ENCODE measurements at places on chromosomes 2 and 18.

DNA sequence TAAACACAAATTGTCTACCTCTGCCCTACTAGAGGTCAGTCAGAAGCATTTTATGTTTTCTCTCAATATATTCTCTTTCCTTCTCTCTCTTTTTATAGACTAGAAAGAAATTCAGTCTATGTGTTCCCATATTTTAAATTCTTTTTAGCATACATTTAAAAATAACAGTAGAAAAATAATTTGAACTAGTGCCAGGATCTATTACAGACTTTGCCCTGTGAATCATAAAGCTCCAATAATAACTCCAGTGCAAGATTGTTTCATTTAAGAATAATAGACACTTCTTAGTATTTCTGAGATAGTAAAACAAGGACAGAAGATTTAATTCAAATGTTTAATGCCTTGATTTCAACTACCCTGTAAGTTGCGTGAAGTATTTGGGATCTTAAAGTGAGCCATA is 60.1 kb downstream of the ITGB6 start:
- DNase-seq: no peak

DNA sequence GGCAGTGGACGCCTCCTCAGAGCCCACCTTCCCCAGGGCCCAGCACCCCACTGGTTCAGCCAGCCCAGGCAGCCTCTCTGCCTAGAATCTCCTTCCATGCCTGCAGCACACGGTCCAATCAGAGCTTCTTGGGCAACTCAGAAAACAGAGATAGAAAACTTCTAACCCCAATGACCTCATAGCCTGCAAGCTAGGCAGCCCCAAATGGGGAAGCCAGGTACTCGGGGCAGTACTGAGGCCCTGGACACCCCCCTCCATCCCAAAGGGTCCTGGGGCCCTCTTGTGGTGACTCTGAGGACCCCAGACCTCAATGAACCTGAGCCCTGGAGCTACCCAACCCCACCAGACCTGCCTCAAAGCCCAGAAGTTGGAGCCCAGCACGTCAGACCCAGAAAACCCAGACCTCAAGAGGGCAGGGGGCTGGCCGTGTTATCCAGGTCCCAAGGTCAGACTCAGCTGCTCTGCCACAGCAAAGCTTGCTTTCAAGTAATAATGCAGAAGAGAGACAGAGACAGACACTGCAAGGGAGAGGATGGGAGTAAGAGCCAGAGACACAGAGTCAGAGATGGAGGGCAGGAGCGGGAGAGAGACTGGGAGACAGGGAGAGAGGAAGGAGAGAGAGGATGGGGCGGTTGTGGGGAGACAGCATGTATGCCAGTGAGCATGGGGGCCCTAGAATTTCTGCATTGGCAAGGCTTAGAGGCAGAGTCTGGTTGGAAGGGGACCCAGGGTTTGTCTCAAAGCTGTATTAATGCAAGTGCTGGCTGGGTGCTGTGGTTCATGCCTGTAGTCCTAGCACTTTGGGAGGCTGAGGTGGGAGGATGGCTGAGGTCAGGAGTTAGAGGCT is 28.2 kb downstream of the SERTAD2 start:
- DNase-seq: no peak

DNA sequence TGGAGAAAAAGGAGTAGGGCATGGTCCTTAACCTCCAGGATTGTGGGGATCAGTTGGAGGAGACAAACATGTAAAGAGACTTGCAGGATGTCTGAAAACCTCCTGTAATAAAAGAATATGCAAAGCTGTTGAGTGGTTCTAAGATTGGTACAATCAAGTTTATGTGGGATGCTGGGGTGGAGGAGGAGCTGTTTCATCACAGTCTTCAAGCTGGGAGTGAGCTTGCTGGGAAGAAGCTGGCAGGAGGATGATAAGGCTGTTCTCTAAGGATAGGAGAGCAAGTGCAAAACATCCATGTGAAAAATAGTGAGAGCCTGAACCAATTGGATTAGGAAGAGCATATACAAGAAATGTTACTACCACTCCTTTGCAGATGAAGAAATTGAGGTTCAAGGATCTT is 161.9 kb upstream of the CRIM1 start:
- no peak for DNase-seq

GRCh38 chr18:11818486-11819203 is 32.6 kb upstream of the CHMP1B start:
- no peak for DNase-seq

GRCh38 chr2:59584958-59585357 is 968.5 kb downstream of the BCL11A start:
- peak; percentile 20 for DNase-seq

DNA sequence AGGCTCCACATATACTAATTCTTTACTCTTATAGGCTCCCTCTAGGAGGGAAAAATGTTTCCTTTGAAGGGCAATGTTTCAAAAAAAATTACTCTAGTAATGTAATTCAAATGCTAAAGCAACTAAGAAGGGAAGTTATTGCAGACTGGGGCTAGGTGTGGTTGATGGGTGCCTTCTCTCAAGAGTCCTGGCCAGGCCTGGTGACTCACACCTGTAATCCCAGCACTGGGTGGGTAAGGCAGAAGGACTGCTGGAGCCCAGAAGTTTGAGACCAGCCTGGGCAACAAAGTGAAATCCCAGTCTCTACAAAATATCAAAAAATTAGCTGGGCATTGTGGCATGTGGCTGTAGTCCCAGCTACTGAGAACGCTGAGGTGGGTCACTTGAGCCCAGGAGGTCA is 31.2 kb upstream of the CDKL4 start:
- peak; percentile 4 for DNase-seq

DNA sequence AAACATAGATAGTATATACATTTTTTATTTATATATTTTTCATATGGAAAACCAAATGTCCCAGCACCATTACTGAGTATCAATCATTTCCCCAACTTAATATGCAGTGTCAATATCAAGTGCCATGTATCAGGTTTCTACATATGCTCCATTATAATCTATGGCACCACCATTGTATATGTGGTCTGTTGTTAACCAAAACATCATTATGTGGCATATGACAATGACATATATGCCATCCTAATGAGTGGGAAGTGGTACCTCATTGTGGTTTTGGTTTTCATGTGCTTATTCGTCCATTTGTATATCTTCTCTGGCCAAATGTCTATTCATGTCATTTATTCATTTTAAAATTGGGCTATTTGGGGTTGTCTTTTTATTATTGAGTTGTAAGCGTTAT is 9.2 kb downstream of the PTPN18 start:
- no peak for DNase-seq

GRCh38 chr2:70767079-70767698 is 811 bp downstream of the ADD2 start:
- peak; percentile 50 for DNase-seq

DNA sequence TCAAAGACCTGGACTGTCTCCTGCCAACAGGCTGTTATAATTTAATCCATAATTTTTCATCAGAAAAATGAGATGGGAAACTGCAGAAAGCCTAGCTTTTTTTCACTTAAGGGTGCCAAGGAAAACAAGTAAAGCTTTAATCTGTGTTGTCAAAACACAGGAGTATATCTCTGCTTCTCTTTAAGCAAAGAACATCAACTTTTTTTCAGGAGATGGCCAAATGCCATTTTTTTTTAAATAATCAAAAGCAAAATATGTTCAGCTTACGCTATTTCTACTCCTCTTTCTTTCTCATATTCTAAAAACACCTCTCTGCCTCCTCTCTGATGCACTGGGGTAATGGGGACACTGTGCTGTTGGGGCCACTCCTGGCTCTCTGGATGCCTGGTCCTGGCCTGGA is 73.1 kb upstream of the NXPH2 start:
- DNase-seq: no peak

- no peak for DNase-seq
These were observed 3.6 kb downstream of the ECEL1 start for GRCh38 chr2:232483923-232484627.

- no peak for DNase-seq
These were observed 114.1 kb upstream of the MYCN start for GRCh38 chr2:15826273-15826717.

DNA sequence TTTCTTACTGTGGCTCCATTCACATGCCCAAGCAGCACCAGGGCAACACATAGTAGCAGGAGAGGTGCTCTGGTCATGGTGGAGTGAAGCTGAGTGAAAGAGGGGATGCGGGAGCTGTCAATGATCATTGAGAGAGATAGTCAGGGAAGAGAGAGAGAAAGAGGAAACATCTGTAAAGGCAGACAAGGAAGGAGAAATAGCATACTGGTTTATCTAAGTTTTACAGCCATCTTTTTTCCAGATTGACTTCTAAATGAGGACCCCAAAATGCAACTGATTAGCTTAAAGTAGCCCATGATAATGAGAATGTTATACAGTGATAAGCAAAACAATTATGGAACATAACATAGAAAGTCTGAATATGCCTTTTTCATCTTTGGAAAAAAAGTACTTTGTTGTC is at the start of gene C2orf66:
C2orf66 (minus strand) TSS at position 96 of the 400 bp plus-strand sequence; CDS start at position 77, 19 bp downstream.
- no peak for DNase-seq

DNA sequence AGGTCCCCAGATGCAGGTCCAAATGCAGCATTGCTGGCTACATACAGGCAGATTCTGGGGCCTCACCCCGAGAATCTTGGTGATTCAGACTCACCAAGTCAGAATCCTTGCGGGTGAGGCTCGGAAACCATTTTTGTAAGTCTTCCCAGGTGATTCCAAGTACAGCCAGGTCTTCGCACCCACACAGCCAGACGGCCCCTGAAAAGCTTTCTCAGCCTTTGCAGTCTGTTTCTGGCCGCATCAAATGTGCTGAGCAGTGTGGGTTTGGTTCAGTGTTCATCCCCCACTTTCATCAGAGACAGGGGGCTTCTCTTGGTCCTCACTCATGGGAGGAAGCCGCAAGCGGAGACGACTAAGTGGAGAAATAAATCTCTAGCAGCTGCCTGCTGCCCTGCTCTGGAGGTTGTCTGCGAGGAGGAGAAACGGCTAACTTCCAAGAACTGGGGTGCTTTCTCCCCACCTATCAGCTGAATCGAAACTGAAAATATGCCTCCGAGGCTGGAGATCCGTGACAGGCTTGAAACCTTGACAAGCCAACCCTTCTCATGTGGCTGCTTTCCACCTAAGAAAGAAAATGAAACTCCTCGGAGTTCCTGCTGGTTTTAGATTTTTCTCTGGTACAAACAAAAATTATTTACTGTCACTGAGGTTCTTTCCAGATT is 8.9 kb upstream of the TMEM185B start:
- DNase-seq: peak; percentile 54

- DNase-seq: no peak
These were observed 19.9 kb downstream of the MBOAT2 start for GRCh38 chr2:8983571-8983970.

GRCh38 chr2:77161009-77161408 is 361.2 kb downstream of the LRRTM4 start:
- DNase-seq: peak; percentile 71

DNA sequence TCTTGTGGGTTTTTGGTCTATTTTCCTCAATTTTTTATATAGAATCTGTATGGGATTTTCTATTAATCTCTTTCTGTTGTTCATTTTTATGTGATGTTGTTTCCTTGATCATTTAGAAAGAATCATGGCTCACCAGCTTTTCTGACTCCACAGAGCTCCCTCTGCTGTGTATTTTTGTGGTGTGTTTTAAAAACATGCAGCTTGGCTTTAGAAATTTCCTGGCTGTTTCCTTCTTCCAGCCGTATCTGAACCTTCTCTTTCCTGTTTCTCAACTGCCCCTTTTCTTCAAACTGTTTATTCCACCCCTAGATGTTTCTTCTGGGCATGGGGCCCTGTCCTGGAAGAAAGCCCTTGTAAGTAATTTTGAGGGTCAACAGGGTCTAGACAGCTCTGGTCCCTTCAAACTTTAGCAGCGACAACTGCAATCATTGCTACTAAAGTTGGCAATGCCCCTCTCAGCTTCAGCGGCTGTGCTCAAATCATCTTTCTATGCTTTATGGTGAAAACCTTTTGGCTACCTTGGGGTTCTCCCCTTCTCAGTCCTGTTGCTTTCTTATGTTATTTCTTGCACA is 17.6 kb upstream of the COPS8 start:
- DNase-seq: no peak

All from Daoy (cell line).